Germinal center (tissue), 1 donor: ENCODE measurements at places on chromosomes 1 and 21.

DNA sequence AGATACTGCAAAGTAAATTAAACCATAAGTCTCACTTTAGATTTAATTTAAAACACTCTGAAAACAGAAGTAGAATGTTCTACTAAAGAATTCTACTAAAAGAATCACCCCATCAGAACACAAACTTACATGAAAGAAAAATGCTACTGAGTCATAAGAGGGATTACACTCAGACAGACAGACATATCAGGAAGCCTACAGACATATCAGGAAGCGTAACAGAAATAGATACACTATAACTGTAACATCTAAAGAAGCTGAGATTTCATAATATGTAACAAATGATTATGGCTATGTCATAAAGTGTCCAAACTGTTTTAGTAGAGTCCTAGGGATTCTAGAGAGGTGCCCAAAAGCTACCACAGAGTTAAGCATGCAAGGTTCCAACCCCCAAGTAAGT, 23.9 kb downstream of the FOXJ3 start:
- DNase-seq: no peak

- DNase-seq: no peak
These were observed 10.4 kb upstream of the CDK18 start for GRCh38 chr1:205494115-205494514.

DNA sequence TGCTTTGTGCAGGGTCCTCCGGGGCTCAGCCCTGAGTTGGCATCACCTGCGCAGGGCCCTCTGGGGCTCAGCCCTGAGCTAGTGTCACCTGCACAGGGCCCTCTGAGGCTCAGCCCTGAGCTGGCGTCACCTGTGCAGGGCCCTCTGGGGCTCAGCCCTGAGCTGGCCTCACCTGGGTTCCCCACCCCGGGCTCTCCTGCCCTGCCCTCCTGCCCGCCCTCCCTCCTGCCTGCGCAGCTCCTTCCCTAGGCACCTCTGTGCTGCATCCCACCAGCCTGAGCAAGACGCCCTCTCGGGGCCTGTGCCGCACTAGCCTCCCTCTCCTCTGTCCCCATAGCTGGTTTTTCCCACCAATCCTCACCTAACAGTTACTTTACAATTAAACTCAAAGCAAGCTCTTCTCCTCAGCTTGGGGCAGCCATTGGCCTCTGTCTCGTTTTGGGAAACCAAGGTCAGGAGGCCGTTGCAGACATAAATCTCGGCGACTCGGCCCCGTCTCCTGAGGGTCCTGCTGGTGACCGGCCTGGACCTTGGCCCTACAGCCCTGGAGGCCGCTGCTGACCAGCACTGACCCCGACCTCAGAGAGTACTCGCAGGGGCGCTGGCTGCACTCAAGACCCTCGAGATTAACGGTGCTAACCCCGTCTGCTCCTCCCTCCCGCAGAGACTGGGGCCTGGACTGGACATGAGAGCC, 22.7 kb downstream of the COL6A1 start:
- no peak for DNase-seq

- DNase-seq: no peak
These were observed at the start of gene TNFRSF18 for GRCh38 chr1:1206376-1206965. TSS of gene TNFRSF18 (minus strand) at chr1:1206592. CDS start at chr1:1206571, 21 bp downstream.
